ENCODE measurements at places on chromosomes 4 and X.

- no peak for DNase-seq
Observed at GRCh38 chrX:123990169-123990568, 28.7 kb downstream of the STAG2 start.

DNA sequence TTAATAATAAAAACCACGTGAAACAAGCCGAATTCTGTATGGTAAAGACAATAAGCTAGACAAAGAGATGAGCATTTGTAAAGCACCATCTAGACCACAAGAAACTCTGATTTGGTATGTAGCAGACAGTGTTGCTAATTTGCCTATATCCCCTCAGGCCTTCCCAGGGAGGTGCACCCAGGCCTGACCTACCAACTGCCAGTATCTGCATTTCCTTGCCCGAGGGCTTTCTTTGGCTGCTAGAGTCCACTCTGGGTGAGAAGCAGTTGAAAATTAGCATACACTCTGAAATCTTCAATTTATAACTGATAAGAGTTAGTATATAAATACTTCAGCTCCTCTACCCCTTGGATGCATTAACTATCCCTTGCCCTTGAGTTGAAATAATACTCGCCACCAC is 37.4 kb upstream of the IL1RAPL1 start:
- DNase-seq = no peak

GRCh38 chr4:112318239-112319142 is 21.3 kb downstream of the ALPK1 start:
- no peak for DNase-seq

DNA sequence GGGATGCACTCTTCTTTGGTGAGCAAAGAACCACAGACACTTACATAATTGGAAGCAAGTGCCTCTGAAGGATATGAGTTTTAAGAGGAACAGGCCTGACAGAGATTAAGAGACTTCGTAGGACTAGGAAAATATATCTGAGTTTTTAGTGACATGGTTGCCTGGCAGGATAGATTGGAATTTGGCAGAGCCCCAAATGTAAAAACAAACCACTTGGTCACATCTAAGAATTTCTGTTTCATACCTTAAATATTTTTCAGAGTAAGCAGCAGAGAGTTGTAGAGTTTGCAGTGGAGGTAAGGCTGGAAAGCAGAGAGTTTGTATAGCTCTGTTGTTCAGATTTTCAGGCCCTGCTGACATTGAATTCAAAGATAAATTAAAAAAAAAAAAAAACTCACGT is 150.1 kb upstream of the MAGEB2 start:
- DNase-seq = no peak

DNA sequence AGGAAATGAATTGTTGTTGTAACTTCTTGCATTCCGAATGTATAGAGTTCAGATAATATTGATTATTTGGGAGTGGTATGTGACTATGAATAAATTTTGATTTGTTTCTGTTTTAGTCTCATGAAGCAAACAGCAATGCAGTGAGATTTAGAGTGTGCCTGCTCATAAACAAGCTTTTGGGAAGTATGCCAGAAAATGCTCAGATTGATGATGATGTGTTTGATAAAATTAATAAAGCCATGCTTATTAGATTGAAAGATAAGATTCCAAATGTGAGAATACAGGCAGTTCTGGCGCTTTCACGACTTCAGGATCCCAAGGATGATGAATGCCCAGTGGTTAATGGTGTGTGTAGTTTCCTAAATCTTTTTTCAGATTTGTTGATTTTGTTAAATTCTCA is 2.0 kb downstream of the NCAPG start:
- DNase-seq = no peak

DNA sequence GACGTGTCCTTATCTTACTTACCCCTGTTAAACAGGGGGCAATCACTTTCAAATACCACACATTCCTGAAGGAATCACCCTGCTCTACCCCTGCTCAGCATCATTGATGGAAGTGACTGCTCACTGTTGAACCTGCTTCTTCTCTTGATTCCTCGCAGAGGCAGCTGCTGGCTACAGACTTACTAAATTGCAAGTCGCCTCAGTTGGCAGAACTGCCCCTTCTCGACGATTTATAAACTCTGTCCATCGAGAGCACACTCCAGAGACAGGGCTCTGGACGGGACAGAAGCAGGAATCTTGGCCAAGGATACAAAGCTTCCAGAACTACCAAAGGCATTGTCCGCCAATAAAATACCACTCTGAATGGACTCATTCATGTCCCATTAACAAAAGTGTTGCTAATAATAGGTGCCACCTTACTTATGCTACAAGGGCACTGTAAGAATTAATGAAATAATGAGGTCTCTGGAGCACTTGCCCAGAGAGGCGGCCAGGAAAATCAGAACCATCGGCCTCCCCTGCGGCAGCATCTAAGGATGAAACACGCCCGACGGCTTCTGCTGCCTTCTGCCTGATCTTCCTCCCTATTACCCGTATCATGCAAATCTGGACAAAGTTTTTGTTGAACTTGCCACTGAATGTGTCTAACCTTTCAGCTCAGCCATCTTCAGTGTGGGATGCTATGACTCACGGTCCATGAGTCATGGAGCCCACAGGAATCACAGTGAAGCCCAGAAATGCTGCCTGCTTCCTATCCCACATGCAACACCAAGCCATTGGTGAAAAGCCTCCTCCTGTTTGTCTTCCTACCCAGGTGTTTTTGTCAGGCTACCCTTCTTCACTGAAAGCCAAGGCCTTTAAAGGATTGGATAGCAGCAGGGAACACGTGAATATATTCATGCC is 164.9 kb downstream of the MAML3 start:
- no peak for DNase-seq

DNA sequence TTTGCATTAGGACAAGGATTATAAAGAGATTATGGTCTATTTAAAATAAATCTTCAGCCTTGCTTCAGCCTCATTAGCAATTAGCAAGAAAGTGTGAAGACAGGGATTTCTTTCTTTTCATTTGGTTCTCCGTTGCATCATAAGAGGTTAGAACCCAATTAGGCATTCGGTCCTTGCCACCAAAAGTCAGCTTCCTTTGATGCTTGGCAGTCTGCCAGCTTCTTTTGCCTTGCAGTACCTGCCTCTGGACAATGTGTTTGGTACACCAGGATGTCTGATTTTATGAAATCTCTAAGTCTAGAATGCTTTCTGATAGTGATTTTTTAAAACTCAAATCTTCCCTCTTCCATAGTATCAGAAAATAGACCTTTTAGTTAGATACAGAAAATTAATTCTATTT is 12.4 kb downstream of the SMIM20 start:
- DNase-seq = no peak

DNA sequence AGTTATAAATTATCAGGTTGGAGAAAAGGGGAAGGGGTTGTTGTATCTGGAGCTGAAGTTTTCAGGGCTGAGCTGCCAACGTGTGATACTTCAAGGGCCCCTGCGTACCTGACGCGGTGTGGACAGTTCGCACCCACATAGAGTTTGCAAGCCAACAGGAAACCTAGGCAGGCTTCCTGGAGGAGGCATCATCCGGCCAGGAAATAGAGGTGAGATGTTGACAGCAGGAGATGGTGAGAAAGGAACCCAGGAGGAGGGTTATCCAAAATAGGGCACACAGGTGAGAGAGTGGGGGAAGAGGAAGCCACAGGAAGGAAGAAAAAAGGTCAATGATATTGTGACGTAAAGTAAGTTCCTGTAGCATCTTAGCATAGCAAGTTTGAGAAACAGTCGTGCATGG is 127.2 kb downstream of the DHRSX start:
- no peak for DNase-seq

GRCh38 chrX:55357236-55357635 is 92.5 kb upstream of the PAGE3 start:
- no peak for DNase-seq

DNA sequence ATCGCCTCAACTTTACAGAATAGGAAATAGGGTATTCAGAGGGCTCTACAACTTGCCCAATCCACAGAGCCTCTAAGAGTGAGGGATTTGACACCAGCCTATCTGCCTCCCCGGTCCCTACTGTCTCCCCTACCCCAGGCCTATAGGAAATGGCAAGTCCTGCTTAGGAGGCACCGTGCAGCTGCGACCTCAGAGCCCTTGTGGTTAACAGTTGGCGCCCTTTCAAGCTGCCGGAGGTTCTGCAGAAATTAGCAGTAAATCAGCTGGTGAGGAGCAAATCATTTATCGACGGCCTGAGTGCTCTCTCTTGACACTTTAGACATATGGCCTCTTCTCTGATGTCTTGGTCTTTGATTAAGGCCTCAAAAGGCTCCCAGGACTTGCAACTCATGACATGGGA is 96.9 kb downstream of the CLNK start:
- no peak for DNase-seq

DNA sequence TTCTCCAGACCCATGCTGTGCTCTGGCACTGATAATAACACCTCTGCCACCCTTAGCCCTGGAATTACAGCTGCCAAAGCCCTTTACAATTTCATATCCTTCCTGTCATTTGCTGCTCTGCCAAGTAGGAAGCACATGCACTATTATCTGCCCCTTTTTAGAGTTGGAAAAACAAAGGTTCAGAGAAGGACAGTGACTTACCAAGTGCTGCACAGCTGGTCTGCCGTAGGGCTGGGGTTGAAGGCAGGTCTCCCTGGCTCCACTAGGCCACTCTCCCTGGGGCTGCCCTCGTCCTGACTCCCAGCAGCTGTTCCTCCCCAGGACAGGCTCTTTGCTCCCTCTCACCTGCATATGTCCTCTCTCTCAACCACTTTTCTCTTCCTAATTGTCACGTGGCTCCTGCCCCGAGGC is 73.4 kb downstream of the ANAPC4 start:
- no peak for DNase-seq

- DNase-seq = no peak
Observed at GRCh38 chr4:79015411-79015810, 76.2 kb upstream of the PAQR3 start.

GRCh38 chr4:107736924-107737448 is 17.0 kb upstream of the PAPSS1 start:
- peak; percentile 7 for DNase-seq

GRCh38 chr4:94668724-94669123 is 89.0 kb upstream of the BMPR1B start:
- no peak for DNase-seq

DNA sequence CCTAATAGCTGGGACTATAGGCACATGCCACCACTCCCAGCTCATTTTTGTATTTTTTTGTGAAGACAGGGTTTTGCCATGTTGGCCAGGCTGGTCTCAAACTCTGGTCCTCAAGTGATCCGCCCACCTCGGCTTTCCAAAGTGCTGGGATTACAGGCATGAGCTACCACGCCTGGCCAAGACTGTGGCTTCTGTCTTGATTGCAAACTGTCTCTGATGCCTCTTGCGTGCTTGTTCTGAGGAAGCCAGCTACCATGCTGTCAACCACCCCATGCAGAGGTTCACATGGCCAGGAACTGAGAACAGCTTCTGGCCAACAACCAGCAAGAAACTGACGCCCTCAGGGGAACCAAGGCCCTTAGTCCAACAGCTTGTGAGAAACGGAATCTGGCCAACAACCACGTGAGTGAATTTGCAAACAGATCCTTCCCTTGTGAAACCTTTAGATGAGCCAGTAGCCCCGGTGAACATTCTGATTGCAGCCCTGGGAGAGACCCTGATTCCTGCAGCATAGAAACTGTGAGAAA is 71.2 kb downstream of the SUPT20HL2 start:
- no peak for DNase-seq

DNA sequence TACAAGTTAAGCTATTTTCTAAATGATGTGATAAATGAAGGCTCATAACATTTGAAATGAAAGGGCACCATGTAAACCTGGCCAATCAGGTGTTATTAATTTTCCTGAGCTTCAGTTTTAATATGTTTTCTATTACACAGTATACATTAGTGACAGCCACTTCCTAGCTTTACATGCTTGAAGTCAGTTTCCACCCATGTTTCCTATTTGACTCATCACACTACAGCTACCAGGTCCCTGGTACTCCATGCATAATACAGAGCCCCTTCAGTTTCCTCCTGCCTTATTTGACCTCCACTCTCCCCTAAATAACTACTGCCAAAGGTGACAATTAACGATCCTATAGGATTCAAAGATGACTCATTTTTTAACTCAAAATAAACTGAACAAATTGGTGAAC is 18.3 kb downstream of the ZNF518B start:
- DNase-seq = no peak

DNA sequence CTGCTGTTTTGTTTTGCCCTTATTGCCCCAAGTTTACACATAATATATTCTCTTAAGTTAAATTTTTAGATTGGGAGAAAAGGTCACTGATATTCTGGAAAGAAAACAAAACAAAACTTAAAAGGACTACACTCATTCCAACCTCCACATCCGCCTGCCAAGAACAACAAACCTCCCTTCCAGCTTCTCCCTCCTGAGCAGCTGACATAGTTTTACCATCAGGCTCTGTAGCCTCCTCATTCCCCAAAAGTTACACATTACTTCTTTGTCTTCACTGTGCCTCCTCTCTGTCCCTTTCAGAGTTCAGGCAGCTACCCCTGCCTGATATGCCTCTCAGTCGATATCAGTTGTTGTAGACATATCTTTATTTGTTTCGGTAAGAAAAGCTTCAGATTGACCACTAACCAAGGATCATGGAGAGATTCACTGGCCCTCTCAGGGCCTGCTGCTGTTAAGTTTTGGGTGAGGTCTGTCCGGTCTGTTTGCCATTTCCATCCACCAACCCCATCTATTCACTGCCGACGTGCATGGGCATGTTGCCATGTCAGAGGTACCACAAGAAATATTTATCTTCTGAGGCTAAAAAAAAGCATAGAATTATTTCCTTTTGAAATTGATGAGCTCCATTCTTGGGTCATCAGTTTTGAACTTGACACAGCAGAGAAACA is 164.1 kb downstream of the GASK1B start:
- DNase-seq = no peak

DNA sequence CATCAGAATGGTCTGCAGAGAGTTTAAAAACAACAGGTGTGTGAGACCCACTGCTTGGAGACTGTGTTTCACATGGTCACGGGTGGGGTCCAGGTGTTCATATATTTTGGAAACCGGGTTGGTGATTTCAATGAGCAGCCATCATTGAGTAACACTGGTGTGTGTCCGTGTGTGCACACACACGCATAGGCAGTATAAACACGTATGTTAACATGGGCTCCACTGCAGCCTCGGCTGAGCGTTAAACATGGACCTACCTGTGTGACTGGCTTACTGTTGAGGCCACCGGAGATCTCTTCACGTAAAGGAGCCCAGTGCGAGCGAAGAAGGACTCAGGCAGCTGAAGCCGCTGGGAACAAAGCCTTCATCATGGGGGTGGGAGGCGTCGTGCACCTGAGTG is 56.9 kb upstream of the TLR3 start:
- no peak for DNase-seq

DNA sequence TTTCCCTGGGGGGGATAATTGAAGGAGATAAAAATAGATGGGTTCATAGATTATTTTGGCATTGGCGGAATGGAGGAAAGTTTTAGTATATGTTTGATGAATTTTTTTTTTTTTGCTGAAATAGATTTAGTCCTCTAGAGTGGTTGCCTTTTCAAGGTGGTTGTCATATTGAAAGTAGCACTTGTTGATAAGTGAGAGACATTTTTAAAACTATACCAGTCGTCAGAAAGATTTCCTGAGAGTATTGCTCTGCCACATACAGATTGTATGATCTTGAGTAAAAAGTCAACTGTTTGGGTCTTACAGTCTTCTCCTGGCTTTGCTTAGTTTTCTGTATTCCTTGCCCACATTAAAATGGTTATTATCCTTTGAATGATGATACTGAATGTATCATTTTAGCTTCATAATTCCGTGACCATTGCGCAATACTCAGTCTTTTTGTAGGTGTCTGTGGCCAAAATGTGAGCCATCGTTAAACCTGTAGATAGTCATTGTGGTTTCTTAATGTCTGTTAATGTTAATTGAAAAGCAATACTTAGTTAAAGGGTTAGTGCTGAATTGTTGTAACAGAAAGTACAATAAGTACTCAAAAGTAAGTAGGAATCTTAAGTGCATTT is 7.1 kb downstream of the SMARCAD1 start:
- no peak for DNase-seq

Measured in T-helper 22 cell (primary cell).